Breast epithelium (tissue), 4 donors: ENCODE measurements at places on chromosomes 1 and 21. TPM values are rescaled to one million over a fixed set of nuclear protein-coding genes. Genes with fewer than 3 reads are reported as not detected.

The GREM2 gene
- 2.0 TPM for total RNA-seq

The ALX3 gene
- 0.66 TPM for total RNA-seq

The LRRC8B gene
- total RNA-seq = 11.5 TPM

The PRR9 gene
- not detected for total RNA-seq

The LDLRAD1 gene
- not detected for total RNA-seq

The ST6GALNAC5 gene
- 0.48 TPM for total RNA-seq

The DCDC2B gene
- not detected for total RNA-seq

The AUNIP gene
- 0.88 TPM for total RNA-seq

The TIE1 gene
- total RNA-seq = 39.0 TPM

The ATP5IF1 gene
- total RNA-seq = 147 TPM

The SLC30A7 gene
- 19.5 TPM for total RNA-seq

- no peak for DNase-seq
Observed at GRCh38 chr1:3331564-3331963, 122.9 kb upstream of the ARHGEF16 start.

- DNase-seq = no peak
Observed at GRCh38 chr1:16061266-16061665, 12.2 kb downstream of the FAM131C start.

DNA sequence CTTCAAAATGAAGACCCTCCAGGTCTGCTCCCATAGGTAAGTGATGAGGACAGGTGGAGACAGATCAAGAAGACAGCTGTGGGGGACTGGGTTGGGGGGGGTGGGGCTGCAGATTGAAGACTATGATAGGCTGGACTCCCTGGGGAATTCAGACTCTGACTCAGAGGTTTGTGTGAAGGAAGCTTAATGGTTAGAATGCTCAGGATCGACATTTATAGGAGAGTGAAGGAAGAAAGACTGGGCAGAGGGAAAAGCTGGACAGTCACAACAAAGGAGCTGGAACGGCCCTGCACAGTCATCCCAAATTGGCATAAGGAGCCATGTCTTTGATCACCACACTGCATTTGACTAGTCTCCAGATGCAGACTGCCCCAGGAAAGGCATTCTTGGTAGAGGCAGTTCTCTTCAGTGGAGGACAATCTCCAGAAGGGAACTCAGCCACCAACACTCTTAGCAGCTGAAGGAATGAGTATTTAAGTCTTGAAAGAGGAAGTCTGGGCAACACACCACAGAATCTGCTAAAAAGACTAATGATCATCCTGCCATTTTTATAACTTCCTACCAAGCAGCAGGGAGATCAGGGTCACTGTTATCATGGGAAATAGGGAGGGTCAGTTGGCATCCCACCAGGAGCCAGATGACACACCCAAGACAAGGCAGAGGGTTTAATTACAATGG is 120.0 kb upstream of the ZC3H11B start:
- DNase-seq = no peak

DNA sequence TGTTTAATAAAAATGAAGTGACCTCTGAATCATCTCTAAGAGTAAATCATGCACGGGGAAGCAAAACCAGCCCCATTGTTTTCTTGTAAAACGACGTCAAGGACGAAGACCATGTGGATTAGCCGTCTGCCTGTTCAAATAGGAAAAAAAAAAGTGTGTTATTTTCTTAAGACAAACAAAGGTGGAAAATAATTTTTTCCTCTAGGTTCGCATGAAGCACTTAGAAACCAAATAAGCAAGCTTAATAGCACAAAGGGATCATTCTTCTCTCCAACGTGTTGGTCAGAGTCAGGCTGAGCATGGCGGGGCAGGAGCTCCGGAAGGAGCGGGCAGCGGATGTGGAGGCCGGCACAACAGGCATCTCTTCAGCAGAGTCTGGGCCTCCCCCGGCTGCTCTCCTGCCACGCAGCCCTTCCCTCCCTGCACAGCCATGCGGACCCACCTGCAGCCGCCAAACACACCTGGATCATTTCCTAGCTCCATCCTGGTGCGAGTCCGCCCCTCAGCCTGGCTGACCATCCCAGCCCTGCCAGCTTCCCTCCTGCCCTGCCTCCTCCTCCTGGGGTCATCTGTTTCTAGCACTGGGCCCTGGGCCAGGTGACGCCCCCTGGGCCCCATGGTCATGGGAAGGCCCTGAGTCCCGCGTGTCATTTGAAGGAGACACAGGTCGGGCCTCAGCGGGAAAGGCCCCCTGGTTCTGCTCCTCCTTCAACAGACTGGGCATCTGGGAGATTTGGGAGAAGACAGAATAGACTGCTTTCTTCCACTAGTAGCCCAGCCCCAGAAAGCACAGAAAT is 40.2 kb downstream of the MX1 start:
- no peak for DNase-seq

DNA sequence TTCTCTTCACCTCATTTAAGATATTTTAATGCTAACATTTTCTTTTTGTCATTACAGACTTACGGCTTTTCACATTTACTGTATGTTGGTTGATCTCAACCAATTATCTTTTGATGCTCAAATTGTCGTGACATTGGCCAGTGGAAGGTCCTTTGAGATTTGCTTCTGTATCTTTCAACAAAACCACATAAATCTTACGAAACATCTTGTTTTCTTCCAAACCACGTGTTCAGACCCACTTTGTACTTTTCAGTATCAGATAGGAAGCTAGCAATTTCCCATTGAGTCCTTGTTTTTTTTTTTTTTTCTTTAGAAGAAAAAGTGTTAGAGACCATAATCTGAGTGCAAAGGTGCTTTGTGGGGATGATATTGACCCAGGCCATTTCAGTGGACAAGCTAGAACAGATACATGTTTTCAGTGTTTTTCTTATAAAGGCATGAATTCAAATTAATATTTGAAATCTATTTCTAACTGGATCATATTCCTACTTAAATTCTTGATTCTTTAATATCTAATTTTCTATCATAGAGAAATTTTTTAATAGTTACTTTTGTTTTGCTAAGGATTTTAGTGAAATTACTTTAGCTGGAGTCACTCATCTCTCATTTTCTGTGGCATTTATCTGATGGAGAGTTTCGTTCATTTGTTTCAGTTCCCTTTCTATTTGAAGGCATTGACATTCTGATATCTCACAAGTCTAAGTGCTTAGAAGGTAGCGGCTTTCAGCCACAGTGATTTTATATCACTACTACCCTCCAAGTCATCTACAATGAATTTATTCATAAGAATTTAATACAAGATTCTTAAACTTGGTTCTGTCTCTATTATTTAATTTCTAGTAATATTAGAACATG is 26.7 kb downstream of the ATG4C start:
- DNase-seq = no peak

DNA sequence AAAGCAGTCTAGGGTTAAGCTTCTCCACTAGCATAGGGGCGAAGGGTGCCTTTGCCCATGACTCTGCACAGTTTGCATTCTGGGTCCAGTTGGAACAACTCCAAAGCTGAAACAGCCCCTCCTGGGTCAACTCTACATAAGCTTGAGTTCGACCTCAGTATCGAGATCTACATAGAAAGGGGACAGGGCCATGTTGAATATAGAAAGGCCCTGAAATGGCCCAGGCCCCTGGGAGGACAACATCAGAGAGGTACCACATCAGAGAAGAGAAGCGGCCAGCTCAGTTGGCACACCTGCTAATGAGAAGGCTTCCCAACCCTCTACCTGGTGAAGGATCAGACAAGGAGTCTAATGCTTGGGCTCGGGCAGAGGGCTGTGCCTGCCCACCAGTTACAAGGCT is 1.6 kb downstream of the DENND2D start:
- DNase-seq = no peak

DNA sequence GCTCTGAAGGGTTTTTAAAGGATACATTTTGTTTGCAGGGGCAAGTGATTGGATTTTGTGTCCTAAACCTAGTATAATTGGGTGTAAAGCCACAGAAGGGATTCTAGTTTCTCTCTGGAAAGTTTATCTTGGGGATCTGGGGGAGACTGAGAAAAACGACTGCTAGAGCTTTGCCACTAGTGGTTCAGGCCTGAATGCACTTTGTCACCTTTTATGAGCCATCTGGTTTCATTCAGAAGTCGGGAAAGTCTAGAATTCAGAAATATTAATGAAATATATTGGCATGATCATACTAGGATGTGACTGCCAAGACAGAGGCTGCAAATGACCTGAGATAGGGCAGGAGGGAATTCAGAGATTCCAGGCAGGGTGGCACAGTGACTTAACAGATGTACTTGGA is 111.5 kb upstream of the KCNK2 start:
- DNase-seq = no peak

DNA sequence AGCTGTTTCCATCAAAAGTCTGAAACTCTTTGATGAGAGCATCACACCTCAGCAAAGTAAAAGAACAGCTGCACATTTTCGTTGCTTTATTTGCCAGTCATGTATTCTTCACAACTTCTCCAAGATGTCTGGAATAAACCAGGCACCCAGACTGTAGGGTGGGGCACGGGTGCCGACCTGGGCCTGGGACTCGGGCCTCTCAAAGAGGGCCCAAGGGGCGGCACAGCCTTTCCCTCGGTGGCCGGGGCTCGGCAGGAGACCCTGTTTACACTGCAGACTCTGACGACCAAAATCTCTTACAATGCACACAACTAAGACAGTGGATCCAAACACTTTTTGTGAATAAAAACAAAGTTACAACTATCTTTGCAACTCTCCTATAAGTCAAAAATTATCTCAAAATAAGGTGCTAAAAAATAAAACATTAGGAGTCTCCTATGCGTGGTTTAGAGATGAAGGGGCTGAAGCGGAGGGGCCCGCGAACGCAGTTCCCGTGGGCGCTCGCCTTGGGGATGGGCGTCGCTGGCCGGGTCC is 696 bp downstream of the LSS start:
- DNase-seq = no peak

DNA sequence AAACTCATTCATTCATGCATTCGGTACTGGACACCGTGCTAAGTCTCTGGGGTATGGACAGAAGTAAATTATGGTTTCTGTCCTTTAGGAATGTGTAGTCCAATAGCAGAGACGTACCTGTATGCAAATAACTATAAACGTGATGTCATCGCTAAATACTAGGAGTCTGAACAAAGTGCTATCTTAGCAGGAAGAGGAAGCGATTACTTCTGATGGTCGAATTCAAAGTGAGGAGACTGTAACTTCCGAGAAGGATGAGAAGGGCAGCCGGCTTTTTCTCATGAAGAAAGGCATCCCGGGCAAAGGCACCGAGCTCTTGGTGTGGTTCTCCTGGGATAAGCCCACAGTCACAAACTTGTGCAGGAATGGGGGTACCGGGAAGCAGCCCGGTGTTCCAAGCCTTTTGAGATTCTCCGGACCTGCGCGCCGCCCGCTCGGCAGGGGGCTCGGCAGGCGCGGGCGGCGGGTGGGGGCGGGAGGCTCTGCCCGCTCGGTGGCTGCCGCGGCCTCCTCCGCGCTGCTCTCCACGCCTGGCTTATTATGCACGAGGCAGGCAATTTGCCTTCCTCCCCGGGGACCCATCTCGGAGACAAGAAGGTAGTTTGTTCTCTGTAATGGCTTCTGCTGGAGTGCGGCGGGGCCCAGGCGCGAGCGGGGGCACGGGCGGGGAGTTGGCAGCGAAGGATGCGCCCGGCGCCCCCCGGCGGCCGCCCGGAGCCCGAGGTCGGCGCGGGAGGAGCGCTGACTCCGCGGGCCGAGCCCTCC is 67.5 kb upstream of the CD1D start:
- no peak for DNase-seq

- no peak for DNase-seq
Observed at GRCh38 chr1:48566492-48566891, 94.5 kb upstream of the SPATA6 start.

DNA sequence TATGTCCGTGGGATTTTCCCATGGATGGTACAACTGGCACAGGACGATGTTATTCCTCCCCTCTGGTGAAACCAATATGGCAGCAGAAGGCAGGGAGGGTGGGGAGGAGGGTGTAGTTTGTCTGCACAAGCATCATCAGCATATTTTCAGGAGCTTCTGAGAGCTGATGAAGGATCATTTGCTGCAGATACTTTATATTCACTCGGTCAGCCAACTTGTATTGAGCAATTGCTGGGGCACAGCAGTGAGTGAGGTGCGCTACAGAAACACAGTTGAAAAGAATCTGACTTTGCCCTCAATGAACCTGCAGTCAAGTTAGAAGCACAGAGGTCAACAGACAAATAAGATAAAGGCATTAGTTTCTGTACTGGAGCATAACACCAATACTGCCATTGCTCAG is 13.0 kb downstream of the PKP1 start:
- DNase-seq = no peak

GRCh38 chr1:2290171-2290578 is 62.1 kb downstream of the SKI start:
- DNase-seq = no peak

DNA sequence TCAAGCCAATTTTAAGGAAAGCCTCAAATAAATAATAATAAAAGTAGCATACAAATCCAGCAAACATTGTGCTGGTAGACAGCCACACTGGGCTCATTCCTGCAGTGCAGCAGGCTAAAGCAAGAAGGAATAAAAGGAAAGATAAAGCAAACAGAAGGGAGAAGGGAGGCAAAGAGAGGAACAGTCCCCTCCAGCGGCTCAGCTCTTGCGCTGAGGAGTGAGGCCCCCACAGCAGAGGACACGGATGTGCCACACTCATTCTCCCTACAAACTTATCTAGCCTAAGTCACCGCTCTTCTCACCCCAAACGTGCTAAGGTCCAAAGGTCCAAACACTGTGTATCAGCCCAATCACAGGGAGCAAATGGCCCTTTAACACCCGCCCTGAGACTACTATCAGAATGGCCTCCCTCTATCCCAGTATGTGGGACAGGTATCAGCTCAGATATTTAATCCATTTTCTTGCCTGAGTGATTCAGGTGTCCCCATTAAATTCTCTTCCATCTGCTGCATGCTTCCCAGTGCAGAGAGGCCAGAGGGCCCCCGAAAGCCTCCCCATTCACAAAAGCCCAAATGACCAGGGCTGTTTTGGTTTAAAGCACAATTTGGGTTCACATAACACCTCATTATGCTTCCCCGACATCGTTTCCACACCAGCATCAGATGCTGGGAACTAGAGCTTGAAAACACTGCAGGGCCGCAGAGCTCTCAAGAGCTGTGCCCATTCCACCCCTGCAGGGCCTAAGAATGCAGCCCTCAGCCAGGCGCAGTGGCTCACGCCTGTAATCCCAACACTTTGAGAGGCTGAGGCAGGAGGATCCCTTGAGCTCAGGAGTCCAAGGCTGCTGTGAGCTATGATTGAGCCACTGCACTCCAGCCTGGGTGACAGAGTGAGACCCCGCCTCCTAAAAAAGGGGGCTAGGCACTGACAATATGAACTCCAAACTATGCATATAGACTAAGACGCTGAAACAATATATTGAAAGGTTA is 17.8 kb downstream of the CAPZB start:
- DNase-seq = no peak

GRCh38 chr1:64437453-64437852 is 32.5 kb upstream of the CACHD1 start:
- DNase-seq = no peak
